PC-3 (cell line): ENCODE measurements at places on chromosomes 7 and 10. TPM values are rescaled to one million over a fixed set of nuclear protein-coding genes. Genes with fewer than 3 reads are reported as not detected.

- H3K27ac ChIP-seq, result no peak overlapping the region
- no peak for DNase-seq
- no peaks in the 10 kb centered on the region for H3K27me3 ChIP-seq
- H3K36me3 ChIP-seq, result no peaks in the 10 kb centered on the region
- no peak overlapping the region for H3K4me3 ChIP-seq
- peaks cover 21% of the 10 kb centered on the region for H3K4me1 ChIP-seq
These were observed 96.5 kb upstream of the CREB5 start for GRCh38 chr7:28315565-28316410.

Gene LIPK
- total RNA-seq, result not detected in 2 replicates

Gene AMZ1
- 0.75 TPM in 1 of 2 replicates, not detected in the other for total RNA-seq

DNA sequence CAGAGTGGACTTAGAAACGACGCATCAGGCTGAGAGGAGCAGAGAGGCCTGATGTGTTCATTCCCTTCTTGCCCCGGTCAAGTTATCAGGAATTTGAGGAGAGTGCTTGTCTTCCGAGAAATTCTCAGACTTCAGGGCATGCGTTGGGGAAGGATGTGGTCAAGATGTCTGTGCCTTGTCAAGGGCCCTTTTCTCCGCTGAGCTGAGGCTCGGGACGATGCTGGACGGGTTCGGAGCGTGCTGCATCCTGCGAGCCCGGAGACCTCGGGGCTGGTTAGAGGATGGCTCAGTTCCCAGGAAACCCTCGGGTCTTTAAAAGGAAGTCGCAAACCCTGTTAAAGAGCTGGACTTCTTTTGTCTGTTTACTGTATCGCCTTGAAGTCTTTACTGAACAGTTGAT is 325.4 kb downstream of the ADARB2 start:
- H3K27me3 ChIP-seq, result 0 out of 2 replicates have a peak, but pooled peaks cover 7% of the 10 kb centered on the region
- no peak for DNase-seq
- H3K36me3 ChIP-seq, result no peaks in the 10 kb centered on the region
- no peak overlapping the region for H3K4me3 ChIP-seq

DNA sequence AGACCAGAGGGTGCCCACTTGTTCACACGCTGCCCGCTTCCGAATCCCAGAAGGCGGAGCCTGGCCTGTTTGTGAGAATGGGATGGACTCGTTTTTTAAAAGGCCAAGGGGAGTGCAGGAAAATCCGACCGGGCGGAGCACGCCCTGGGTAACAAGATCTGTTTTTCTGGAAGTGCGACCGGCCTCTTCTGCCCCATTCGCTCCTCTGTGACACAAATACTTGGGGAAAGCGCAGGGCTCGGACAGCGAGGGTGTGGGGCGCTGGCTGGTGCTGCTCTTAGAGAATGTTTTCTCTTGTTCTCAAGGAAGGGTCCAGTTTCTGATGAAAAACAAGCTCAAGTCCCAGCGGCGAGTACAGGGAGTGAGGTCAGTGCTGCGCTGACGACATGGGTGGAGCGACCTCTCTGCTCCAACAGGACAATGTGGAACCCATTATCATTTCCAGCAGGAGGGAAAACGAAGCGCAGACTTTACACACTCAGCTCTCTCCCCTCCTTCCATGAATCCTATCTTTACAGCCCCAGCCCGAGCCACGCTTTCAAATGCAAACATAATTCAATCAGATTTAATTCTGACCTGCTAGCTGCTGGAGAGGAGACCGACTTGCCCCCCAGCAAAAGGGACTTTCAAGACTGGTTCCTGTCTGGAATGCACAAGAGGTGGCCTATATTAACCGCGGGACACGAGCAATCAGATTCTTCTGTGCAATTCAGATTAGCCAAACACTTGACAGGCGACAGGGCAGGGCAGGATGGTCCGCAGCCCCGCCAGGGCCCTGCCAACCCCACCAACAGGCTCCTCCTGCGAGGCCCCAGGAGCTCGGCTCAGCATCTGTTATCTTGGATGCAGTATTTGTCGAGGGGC is 1.1 kb downstream of the RADIL start:
- H3K4me3 ChIP-seq, result peak overlapping the region; percentile 70
- DNase-seq, result peak; percentile 61
- no peaks in the 10 kb centered on the region for H3K27me3 ChIP-seq
- H3K27ac ChIP-seq, result no peak overlapping the region
- H3K36me3 ChIP-seq, result no peaks in the 10 kb centered on the region
- 0 out of 2 replicates have a peak, but pooled peaks cover 10% of the 10 kb centered on the region for H3K4me1 ChIP-seq

DNA sequence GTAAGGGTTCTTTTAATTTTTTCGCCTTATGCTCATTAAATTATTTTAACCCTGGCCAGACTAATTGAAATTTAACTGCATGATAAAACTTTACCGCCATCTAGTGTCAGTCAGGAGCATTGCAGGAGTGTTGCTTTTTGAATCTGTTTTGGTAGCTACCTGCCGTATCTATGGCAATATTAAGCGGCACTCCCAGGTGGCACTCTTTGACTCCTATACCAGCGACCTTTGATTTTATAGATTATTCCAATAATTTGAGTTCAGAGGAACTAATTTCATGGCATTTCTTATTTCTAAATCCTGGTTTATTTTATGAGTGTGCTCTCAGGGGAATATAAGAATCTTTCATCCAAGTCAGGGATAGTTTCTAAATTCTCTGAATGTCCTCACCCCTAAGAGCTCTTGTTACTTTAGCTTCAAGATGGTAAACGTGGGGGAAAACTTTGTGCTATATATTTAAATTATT is 198.9 kb downstream of the REEP3 start:
- H3K4me1 ChIP-seq, result peaks cover 29% of the 10 kb centered on the region
- DNase-seq, result peak; percentile 97

DNA sequence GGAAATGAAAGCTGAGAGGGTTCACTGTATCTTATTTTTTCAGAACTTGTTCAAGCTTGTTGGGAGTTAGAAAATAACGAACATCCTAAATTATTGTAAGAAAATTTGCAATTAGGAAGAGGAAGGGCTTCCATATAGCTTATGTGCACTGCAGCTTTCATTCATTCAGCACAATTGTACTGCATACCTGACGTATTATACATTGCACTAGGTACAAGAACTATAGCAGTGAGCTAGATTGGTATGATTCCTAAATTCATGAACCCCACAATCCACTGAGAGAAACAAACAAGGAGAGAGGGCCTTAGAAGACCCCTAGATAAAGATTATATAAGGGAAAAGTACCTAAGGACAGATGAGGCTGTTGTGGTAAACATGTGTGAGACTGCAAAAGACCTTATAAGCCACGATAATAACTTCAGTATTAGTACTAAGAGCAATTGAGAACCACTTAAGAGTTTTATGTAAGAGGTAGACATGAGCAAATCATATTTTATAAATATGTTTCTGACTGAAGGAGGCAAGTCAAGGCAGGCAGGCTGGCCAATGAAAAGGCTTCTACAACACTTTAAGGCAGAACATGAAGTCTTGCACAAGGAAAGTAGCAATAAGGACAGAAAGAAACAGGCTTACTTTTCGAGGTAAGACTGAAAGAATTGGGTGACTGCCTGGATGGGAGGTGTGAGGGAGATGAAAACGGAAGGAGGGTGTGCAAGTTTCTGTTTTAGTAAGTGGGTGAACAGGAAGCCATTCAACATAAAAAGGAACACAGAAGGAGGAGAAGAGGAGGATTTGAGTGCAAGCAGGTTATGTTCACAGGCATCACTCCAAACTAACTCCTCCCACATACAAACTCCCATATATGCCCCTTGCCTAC is 77.9 kb upstream of the LRRN3 start:
- no peak for DNase-seq
- H3K4me3 ChIP-seq, result no peak overlapping the region
- peaks cover 24% of the 10 kb centered on the region for H3K4me1 ChIP-seq
- H3K27me3 ChIP-seq, result no peaks in the 10 kb centered on the region
- H3K27ac ChIP-seq, result no peak overlapping the region
- H3K36me3 ChIP-seq, result no peaks in the 10 kb centered on the region

GRCh38 chr10:23195846-23196600 is 3.9 kb downstream of the PTF1A start:
- no peak overlapping the region for H3K27ac ChIP-seq
- H3K4me1 ChIP-seq, result no peaks in the 10 kb centered on the region
- DNase-seq, result no peak
- no peak overlapping the region for H3K4me3 ChIP-seq
- no peaks in the 10 kb centered on the region for H3K36me3 ChIP-seq
- H3K27me3 ChIP-seq, result peaks cover 49% of the 10 kb centered on the region

DNA sequence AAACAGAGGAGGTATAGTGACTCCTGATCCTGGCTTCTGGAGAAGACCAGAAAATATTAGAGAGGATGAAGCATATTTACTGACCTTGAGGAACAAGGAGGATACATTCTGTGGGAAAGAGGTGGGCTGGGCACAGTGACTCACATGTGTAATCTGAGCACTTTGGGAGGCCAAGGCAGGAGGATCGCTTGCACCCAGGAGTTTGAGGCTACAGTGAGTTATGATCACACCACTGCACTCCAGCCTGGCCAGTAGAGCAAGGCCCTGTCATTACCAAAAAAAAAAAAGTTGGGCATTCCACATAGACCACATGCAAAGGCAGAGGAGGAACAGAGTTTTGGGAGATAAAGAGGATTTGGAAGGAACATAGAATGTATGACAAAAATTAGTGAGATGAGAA is 4.4 kb upstream of the ACBD5 start:
- peaks cover 25% of the 10 kb centered on the region for H3K4me1 ChIP-seq
- H3K27me3 ChIP-seq, result no peaks in the 10 kb centered on the region
- no peaks in the 10 kb centered on the region for H3K36me3 ChIP-seq
- H3K4me3 ChIP-seq, result no peak overlapping the region
- DNase-seq, result no peak

- no peaks in the 10 kb centered on the region for H3K27me3 ChIP-seq
- no peak overlapping the region for H3K27ac ChIP-seq
- H3K36me3 ChIP-seq, result no peaks in the 10 kb centered on the region
- no peak for DNase-seq
- no peak overlapping the region for H3K4me3 ChIP-seq
- H3K4me1 ChIP-seq, result no peaks in the 10 kb centered on the region
These were observed 979 bp upstream of the NODAL start for GRCh38 chr10:70442332-70442988.

DNA sequence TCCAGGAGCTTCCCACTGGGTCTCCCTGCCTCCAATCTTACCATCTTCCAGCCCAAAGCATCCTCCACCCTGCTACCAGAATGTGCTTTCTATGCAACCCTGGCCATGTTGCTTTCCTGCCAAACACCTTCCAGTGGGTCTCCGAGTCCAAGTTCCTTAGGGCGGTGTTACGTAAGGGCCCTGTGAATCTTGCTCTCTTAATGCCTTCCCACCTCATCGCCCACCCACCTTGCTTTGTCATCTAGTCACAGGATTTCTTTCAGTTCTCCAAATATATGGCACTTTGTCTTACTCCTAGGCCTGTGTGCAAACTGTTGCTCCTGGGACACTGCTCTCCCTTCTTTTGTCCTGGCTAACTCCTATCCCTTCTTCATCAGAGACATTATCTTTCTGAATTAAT is 344.5 kb downstream of the RPS24 start:
- H3K27ac ChIP-seq, result no peak overlapping the region
- peaks cover 2% of the 10 kb centered on the region; the same call in 1 of the 2 replicates for H3K4me1 ChIP-seq
- no peak overlapping the region for H3K4me3 ChIP-seq
- H3K27me3 ChIP-seq, result peaks cover 73% of the 10 kb centered on the region

Gene SRRM3
- total RNA-seq, result 0.66 and 3.2 TPM in 2 replicates

- H3K4me3 ChIP-seq, result no peak overlapping the region
- no peaks in the 10 kb centered on the region for H3K36me3 ChIP-seq
- DNase-seq, result no peak
- no peak overlapping the region for H3K27ac ChIP-seq
These were observed 46.7 kb downstream of the TFAM start for GRCh38 chr10:58431903-58432302.

Gene ANLN
- total RNA-seq, result 110 and 111 TPM in 2 replicates
